EL (cell line): ENCODE measurements at places on chromosomes 1 and 21.

DNA sequence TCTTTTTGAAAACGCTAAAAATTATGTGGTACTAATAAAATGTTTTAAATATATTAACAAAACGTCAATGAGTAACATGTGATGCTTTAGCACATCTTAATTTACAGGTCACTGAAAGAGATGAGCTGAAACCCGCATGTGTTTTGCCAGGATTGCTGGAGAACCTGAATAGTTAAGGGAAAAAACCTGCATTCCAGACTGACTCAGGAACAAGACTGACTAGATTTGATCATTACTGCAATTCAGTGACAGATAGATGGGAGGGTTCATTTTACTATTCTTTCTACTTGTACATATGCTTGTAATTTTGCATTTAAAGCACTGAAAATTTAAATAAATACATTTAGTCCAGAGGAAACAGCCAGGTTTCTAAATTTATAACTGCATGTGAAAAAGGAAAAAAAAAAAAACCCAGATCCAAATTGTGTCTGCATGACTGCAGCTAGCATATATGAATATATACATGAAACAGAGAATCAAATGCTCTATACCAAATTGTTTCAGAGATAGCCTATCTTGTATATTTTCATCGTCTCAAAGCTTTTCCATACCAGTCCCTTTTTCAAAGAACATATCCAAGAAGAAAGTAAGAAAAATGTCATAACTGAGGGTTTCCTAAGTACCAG lies 71.7 kb downstream of the APP start:
- no peak for DNase-seq

GRCh38 chr1:222522105-222522915 lies 25.6 kb downstream of the HHIPL2 start:
- no peak for DNase-seq

DNA sequence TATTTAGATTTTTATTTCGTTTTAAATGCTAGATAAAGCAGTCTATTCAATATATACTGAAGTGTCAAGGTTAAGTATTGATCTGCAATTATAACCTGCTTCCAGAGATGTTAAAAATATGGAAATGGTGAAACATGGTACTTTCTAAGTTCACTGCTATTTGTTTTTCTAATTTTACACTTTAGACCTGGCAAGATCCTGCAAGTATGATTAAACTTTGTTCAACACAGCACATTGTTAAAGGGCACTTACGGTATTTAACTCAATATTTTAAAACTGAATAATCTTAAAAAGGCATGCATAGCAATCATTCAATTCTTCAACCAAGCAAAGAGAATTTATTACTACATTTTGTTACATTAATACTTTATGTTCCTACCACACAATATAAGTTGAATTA lies 35.7 kb upstream of the ZZZ3 start:
- no peak for DNase-seq

GRCh38 chr1:30733493-30733892 lies 10.1 kb upstream of the MATN1 start:
- DNase-seq = no peak

DNA sequence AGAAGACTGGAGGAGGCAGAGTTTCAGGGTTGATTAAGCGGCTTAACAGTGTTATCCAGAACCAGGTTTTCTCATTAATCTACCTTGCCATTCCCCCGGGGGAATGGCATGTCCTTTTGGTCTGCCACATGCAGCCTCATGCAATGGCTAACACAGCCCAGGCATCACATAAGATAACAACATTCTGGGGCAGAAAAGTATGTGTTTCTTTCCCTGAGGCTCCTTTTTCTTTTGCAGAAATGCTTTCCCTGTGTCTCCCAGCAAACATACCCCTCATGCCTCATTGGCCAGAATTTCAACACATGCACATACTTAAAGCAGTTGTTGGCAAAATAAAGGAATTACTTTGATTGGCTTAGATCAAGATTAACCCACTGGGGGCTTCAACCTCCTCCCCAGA lies 98.6 kb downstream of the OMA1 start:
- DNase-seq = peak; percentile 19

DNA sequence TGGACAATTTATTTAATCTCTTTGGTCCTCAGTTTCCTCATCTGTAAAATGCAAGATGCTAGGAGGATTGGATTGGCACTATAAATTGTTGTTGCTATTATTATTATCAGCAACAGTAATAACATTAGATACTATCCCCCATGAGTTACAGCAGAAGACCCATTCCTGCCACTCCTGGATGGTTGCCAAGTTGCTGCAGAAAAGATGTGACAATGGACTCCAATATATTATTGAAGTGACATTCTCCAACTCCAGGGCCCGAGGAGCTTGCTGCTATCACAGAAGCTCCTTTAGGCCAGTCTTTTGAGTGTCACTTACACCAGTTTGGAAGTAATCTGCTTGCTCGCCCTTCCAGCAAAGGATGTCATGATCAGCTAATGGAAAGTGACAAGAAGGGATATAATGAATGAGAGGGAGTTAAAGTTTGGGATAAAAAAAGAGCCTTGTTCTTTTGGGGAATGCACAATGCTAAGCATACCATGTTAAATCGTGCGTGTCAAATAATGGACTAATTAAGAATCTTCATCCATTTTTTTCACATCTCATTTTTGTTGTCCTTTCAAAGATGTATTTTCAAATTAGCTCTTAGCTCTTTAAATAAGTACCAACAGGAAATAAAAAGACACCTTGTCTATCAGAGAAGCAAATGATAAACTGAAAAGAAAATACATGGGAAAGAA lies 19.5 kb upstream of the PROX1 start:
- DNase-seq = no peak

GRCh38 chr21:41612674-41613532 lies 104.9 kb upstream of the TMPRSS2 start:
- peak; percentile 96 for DNase-seq

DNA sequence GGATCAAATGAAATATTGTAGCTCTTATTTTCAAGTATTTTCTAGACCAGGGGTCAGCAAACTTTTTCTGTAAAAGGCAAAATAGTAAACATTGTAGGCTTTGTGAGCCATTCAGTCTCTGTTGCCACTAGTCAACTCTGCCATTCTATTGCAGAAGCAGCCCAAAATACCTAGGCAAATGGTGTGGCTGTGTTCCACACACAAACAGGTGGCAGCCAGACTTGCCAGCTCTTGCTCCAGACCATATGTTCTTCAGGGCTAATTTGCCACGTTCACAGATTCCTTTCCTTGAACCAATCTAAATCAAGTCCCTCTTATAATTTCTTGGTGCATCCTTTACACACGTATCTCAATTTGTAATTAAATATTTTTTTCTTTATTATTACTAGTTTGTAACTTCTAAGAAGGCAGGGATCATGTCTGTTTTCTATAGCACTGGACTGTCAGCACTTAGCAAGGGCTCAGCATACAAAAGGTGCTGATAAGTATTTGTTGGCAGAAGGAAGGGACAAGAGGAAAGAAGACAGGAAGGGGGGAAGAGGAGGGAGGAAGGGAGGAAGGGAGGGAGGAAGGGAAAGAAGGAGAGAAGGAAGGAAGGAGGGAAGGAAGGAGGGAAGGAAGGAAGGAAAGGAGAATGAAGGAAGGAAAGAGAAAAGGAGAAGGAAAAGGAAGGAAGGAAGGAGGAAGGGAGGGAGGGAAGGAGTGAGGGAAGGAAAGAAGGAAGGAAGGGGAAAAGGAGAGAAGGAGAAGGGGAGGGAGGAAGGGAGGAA lies 106.5 kb upstream of the EDEM3 start:
- no peak for DNase-seq

DNA sequence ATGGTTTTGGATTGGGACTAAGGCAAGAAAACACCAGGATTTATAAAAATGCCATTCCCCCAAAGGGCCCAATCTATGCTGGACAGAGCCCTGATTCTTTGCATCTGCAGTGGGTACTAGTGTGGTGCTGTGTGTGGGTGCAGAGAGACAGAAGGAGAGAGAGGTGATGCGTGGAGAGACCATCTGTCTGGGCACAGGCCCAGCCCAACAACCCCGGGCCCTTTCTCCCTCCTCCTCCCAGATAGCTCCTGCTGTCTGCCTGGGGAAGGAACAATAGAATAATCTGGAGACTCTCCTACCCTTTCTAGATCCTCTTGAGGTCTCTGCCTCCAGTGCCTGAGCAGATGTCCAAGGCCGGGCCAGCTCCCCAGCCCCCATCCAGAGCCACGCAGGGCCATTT lies 15.1 kb downstream of the KIAA1614 start:
- no peak for DNase-seq

DNA sequence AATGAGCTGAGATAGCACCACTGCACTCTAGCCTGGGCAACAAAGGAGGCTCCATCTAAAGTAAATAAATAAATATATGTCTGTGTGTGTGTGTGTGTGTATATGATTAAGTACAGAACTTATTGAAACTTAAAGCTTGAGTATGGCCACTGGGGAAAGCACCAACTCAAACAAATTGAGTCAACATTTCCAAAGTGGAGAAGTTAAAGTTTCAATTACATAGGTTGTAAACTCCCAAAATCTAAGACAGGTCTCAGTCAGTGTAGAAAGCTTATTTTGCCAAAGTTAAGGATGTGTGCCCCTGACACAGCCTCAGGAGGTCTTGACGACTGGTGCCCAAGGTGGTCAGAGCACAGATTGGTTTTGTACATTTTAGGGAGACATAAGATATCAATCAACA lies 458.9 kb upstream of the RGS18 start:
- DNase-seq = no peak

DNA sequence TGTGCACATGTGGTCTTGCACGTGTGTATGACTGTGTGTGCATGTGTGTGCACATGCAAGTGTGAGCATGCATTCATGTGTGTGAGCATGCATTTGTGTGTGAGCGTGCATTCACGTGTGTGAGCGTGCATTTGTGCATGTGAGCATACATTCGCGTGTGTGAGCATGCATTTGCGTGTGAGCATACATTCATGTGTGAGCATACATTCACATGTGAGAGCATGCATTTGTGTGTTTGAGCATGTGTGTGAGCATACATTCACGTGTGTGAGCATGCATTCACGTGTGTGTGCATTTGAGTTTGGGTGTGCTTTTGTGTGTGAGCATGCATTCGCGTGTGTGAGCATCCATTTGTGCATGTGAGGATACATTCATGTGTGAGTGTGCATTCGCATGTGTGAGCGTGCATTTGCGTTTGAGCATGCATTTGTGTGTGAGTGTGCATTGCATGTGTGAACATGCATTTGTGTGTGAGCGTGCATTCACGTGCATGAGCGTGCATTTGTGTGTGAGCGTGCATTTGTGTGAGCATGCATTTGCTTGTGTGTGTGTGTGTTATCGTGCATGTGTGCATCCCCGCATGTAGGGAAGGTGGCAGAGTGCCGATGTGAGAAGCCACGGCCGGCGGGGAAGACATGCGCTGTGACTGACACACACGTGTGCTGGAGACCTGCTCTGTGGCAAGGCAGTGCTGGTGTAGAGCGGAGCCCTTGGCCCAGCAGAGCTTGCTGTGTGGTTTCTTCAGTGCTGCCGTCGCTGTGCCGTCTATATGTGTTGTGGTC lies 18.2 kb downstream of the ITGB2 start:
- no peak for DNase-seq

GRCh38 chr1:166457700-166458099 lies 290.9 kb upstream of the FAM78B start:
- DNase-seq = no peak

- peak; percentile 50 for DNase-seq
Observed at GRCh38 chr1:15762546-15762945, 4.0 kb downstream of the FBLIM1 start.

DNA sequence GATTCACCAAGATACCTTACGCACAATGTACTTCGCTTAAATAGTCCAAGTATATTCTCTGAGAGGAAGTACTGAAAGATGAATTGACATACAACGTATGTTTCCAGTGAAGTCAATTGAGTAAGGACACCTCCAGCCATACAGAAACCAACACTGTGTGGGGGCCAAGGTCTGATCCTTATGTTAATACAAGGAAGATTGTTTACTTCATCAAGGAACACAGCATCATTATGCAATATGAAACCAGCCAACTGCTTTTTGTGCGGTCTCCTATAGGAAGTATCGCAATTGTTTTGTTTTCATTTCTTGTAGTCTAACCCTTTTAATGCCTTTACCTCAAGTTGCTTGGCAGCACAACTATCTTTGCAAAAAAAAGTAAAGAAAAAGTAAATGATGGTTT lies 28.2 kb upstream of the TEKT2 start:
- DNase-seq = no peak

- no peak for DNase-seq
Observed at GRCh38 chr21:41111681-41112080, 56.3 kb upstream of the BACE2 start.

- DNase-seq = no peak
Observed at GRCh38 chr1:17908945-17909344, 153.8 kb downstream of the ACTL8 start.

DNA sequence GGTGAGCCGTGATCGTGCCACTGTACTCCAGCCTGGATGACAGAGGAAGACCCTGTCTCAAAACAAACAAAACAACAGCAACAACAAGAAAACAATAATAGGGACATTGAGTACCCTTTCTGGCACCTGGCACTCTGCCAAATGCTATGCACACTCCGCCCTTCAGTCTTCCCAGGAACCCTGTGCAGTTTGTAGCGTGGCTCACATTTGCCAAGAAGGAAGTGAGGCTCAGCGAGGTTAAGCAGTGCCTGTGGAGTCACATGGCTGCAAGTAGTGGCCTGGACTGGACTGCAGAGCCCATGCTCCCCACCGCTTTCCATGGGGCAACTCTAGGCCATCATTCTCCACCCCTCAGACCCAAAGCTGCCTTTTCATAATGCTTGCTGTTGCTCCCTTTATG lies 5.3 kb upstream of the EVA1B start:
- no peak for DNase-seq

- no peak for DNase-seq
Observed at GRCh38 chr1:176338877-176339276, 124.1 kb upstream of the PAPPA2 start.

- DNase-seq = no peak
Observed at GRCh38 chr1:225225681-225226080, 202.2 kb downstream of the LBR start.

- DNase-seq = peak; percentile 64
Observed at GRCh38 chr1:205658943-205659581, 21.2 kb downstream of the SLC45A3 start.

- no peak for DNase-seq
Observed at GRCh38 chr1:203152158-203153034, 23.2 kb downstream of the MYBPH start.

- DNase-seq = no peak
Observed at GRCh38 chr1:229938551-229938950, 128.5 kb upstream of the GALNT2 start.

- no peak for DNase-seq
Observed at GRCh38 chr1:182635871-182636270, 31.7 kb upstream of the RGS16 start.

GRCh38 chr1:114286179-114286578 lies 132.5 kb upstream of the SYT6 start:
- DNase-seq = peak; percentile 11

- DNase-seq = no peak
Observed at GRCh38 chr1:15727424-15727823, 8.6 kb upstream of the SLC25A34 start.

DNA sequence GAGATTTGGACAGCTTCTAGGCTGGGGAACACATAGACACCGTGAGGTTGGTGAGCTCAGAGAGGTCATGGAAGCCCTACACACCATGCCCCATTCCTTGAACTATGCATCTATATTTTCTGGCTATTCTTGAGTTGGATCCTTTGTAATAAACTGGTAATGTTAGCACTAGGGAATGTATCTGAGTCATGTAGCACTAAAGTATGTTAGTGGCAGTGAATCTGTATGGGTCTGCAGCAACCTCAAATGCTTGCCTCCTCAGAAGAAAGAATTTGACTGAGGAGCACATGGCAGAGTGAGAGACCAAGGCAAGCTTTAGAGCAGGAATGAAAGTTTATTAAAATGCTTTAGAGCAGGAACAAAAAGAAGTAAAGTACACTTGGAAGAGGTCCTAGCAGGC lies 43.7 kb upstream of the LRRC7 start:
- peak; percentile 19 for DNase-seq
